ENCODE measurements at places on chromosomes 2 and 18. TPM values are rescaled to one million over a fixed set of nuclear protein-coding genes. Genes with fewer than 3 reads are reported as not detected.

The ERFE gene
- total RNA-seq: 18.3 TPM

The SLC23A3 gene
- total RNA-seq: 7.1 TPM

The TLX2 gene
- 3.8 TPM for total RNA-seq

The GCKR gene
- total RNA-seq: 3.4 TPM

The UGT1A7 gene
- total RNA-seq: 20.3 TPM

The TEKT4 gene
- total RNA-seq: 0.15 TPM

The MREG gene
- total RNA-seq: 27.5 TPM

The TEX44 gene
- total RNA-seq: not detected

The PRKAG3 gene
- total RNA-seq: not detected

The PPP1R1C gene
- total RNA-seq: 27.5 TPM

The CRIM1 gene
- total RNA-seq: 154 TPM

The TIGD1 gene
- 12.7 TPM for total RNA-seq

The FSHR gene
- not detected for total RNA-seq

The EPB41L3 gene
- total RNA-seq: not detected

The CD8A gene
- total RNA-seq: 0.28 TPM
